Cardiac fibroblast (primary cell): ENCODE measurements at places on chromosomes 16 and 17.

DNA sequence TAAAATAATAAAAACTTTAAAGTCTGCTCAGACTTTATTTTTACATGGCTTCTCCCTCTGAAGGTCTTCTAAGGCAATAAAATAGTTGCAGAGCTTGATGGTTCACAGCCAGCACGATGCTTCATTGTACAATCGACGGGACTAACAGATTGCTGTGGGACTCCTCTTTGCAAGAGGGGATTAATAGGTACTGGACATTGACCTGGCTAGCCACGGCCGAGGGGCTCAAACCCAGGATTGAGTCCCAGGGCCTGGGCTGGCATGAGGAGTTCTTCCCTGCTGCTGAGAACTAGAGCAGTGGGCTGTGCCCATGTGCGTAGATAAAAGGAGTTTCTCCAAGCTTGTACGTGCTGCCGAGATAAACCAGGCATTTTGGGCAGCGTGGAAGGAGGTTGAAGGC lies 23.6 kb upstream of the GAN start:
- DNase-seq, result no peak

GRCh38 chr17:80187515-80187941 lies 17.7 kb downstream of the CARD14 start:
- peak; percentile 52 for DNase-seq

DNA sequence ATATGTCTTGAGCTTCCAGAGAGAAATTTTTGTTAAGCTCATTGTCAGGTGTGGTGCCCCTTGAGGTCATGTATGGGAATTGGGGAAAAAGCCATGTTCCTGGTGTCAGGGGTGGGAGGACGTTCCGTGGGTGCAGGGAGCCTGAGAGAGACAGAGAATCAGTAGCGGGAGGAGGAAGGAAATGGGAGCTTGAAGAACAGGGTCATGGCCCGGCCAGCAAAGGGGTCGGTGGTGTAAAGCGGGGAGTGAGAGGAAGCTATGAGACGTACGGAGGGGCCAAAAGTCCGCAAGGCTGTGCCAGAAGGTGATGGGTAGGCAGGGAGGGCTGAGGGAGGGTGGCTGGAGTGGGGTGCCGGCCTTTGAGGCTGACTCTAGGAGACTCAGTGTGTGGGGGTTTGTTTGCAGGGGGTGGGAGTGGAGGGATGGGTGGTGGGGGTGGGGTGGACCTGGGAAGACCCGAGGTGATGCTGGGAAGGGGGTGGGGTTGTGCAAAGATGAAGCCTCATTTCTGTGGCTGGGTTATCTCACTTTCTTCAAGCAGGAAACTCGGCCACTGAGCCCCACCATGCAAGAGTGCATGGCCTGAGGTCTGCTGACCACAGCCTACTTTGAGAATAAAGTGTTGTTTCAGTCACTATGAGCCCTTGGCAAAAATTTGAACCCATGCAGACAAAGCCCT lies 63.6 kb downstream of the PLCG2 start:
- DNase-seq, result no peak

DNA sequence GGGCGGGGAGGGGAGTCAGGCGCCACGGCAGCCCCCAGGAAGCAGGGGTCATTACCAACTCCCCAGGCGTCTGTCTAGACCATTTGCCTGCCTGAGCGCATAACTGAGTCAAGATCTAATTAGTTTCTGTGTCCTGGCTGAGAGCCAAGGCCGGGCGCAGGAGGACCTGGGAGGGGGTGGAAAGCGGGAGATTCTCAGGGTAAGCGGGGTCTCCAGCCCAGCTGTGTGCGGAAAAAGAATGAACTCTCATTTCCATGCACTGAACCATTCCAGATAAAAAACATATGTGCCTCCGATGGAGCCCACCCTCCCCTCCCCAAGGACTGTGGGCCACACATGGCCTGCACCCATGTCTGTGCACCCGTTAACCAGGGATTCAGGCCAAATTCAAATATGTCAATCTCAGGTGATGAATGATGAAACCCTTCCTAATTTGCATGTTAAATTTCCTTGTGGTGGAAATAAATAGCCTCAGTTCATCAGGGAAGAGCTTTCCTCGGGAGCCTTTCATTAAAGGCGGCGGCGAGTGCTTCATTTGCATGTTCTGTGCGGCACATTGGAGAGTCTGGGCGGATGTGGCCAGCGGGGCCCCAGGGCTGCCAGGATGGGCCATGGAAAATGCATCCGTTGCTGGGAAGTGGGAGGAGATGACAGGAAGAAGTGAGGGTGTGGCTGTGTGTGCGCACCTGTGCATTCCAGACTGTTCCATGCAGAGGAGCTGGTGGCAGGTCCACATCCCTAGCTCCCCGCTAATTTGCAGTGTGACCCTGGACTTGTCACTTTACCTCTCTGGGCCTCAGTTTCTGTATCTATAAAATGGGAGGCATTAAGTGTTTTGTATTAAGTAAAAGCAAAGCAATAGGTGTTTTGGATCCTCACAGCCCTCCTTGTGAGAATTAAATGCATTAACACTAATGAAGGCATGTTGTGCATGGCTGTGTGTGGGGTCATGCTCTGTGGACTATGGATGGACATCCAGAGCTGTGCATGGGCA lies 151.1 kb downstream of the SDK2 start:
- no peak for DNase-seq
